CD4-positive, alpha-beta memory T cell (primary cell): ENCODE measurements at places on chromosomes 13 and 19. TPM values are rescaled to one million over a fixed set of nuclear protein-coding genes. Genes with fewer than 3 reads are reported as not detected.
A peak's percentile ranks its signal among the peaks of the same experiment; 100 is the strongest.

NFIX gene
- not detected for polyA plus RNA-seq

SHISA7 gene
- not detected for polyA plus RNA-seq

GRCh38 chr19:17824339-17824738, 3.0 kb upstream of the INSL3 start:
- DNase-seq = no peak

- DNase-seq = no peak
These were observed 407.8 kb downstream of the OLFM4 start for GRCh38 chr13:53436396-53436795.

GRCh38 chr13:66468656-66469055, 761.5 kb downstream of the PCDH9 start:
- DNase-seq = no peak

- DNase-seq = no peak
These were observed 239.4 kb downstream of the DCLK1 start for GRCh38 chr13:35891507-35892441.

DNA sequence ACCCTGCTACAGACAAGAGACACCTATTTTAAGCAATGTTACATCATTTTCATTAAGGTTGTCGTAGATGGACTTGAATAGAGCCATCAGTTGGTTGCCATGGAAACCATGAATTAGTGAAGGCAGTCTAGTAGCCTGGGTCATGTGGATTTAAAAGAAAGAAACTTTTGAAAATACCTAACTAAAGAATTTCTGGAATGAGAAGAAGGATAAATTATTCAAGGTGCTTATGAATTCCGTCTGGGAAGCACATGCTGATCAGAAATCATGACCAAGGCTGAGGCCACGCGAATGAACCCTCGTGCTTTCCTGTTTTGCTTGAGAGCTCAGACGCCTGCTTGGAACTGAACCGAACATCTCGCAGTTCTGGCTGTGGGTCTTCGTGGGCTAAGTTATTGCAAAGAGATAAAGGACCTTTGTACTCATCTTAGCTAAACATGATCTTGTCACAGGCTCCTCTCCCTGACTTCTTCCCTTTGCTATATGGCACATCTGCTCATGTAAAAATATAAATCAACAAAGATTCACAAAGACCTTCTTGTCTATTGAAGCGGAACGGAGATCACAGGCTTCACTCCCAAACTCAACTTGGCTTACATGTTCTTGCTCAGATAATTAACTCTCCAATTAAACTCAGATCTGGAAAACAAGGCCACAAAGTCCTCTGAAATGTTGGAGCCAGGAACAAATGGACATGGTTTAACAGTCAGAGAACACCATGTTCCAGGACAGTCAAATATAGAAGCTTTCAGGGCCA, 140.2 kb downstream of the NUFIP1 start:
- no peak for DNase-seq

WDR88 gene
- 0.11 TPM for polyA plus RNA-seq

DNA sequence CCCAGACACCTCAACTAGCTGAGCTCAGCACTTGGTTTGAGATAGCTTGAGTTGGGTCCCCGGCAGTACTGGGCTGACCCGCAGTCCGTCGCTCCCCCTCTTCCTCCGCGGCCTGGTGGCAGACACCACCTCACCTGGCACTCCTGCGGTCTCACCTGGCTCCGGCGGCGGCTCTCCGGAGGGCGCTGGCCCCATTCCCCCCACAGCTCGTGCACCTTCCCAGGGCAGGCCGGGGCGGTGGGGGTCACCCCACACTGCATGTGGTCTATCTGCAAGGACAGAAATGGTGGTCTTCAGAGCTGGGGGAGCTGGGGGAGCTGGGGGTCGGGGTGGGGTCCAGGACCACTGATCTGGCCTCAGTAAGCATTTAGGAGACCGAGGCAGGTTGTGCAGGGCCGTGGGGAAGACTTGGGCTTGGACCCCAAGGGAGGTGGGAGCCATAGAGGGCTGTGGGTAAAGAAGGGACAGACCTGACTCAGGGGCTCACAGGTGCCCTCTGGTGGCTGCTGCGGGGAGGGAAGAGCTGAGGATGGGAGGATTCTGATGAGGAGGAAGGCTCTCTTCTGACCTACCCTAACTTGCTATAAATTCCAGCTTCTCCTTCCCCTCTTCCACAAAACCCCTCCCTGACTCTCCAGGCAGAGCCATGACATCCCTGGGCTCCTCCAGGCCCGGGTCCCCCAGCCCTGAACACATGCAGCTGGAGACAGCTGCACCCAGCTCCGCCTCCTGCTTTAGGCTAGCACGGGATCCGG, 6.7 kb upstream of the PLIN4 start:
- peak; percentile 50 for DNase-seq

SYT3 gene
- polyA plus RNA-seq = not detected

NUFIP1 gene
- polyA plus RNA-seq = 3.8 TPM

- no peak for DNase-seq
These were observed 6.0 kb upstream of the EML2 start for GRCh38 chr19:45645068-45645630.

DNA sequence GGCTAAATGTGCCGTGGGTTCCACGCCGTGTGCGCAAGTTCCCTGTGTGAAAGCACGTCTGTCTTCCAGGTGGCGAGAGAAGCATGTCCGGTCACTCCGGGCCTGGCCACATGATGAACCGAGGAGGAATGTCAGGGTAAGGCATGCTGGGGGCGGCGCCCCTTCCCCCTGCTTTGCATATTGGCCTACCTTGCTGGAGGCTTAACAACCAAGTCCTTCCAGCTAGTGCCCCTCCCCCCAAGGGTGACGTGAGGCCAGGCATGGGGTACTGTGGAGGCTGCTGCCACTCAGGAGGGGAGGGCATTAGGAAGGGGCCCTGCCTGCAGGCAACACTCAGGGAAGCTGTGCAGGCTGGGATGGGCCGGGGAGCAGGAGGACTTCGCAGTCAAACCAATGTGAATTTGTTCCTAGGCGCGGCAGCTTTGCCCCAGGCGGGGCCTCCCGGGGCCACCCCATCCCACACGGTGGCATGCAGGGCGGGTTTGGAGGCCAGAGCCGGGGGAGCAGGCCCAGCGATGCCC, 12.5 kb downstream of the MICOS13 start:
- DNase-seq = no peak

DNA sequence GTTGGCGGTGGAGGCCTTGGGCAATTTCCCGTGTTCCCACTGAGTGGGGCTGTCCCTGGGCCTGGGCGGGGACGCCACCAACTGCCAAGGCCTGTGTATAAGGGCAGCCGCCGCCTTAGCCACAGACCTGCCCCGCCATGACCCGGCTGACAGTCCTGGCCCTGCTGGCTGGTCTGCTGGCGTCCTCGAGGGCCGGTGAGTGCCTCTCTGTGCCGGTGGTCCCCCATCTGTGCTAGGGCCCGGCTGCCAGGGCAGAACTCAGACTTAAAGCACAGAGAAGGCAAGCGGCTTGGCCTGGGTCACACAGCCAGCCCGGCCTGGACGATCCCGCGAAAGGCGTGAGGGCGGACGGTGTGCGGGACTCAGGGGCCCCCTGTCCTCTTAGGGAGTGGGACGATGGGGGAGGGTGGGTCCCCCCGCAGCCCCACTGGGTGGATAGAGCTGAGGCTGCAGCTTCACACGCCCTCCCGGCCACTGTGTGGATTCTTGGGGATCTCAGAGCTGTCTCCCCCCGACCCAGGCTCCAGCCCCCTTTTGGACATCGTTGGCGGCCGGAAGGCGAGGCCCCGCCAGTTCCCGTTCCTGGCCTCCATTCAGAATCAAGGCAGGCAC, at the start of gene AZU1:
TSS of gene AZU1 (plus strand) at position 128 of the 612 bp plus-strand sequence. CDS start at position 138, 10 bp downstream.
- no peak for DNase-seq

- no peak for DNase-seq
These were observed 13.2 kb downstream of the RASA3 start for GRCh38 chr13:114119196-114119595.

DNA sequence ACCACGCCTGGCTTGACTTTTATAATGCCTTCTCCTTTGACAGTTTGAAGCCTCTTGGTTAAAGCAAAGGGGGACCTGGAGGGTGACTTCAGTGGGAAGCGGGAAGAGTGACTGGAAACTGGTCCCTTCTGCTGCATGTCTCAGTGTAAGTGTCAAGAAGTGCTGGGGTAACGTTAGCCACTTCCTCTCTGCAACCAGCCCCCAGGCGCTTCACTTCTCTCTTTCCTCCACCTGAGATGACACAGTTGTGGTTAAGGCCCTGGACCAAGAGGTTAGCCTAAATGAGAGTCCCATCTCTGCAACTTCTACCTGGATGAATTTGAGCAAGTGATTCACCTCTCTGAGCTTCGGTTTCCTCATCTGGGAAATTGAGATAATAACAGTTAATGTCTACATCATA, 16.3 kb downstream of the LEUTX start:
- no peak for DNase-seq

GRCh38 chr19:42253245-42254088, 1.5 kb downstream of the ERF start:
- DNase-seq = peak; percentile 67

GRCh38 chr19:48683349-48683748, 10.5 kb upstream of the NTN5 start:
- DNase-seq = no peak

GRCh38 chr13:98372876-98373275, 195.8 kb upstream of the RNF113B start:
- no peak for DNase-seq

- no peak for DNase-seq
These were observed 109.7 kb downstream of the NUFIP1 start for GRCh38 chr13:44879452-44880058.

GRCh38 chr13:95129004-95129403, 172.2 kb downstream of the ABCC4 start:
- DNase-seq = no peak

PROZ gene
- polyA plus RNA-seq = not detected

GRCh38 chr13:90867336-90867683, 480.2 kb upstream of the MIR17HG start:
- no peak for DNase-seq

GRCh38 chr19:10712754-10713153, 5.1 kb upstream of the DNM2 start:
- no peak for DNase-seq

LILRA5 gene
- polyA plus RNA-seq = not detected

DNA sequence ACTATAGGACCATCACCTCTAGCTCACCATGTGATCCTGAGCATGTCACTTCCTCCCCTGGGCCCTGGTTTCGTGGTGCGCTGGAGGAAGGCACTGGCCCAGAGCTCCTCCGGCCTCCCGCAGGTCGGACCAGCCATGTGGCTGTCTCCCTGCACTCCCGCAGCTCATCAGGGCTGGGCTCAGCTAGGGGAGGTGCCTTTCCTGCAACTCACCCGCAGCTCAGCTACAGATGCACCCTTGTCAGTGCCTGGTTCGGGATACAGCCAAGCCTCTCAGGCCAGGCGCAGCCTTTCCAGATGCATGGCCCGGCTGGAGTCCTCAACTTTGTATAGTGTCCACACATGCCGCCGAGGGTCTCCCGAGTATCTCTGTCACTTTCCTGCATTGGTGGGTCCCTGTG, 138.2 kb upstream of the VSTM2B start:
- DNase-seq = no peak

DNA sequence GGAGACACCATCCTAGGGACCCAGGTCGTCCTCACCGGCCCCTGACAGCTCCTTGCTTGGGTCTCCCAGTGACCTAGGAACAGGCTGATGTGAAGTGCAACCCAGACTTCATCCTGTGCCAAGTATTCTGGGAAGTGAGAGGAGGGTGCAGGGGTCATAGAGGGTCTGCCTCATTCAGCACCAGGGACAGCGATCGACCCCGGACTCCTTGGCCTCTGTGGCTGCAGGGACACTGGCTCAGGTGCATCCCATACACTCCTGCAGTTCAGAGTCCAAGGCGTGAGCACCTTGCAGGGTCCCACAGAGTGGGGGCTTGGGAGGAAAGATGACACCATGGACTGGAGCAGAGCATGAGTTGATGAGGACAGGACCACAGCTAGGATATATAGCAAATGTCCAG, 10.0 kb upstream of the OR10H2 start:
- no peak for DNase-seq

QPCTL gene
- polyA plus RNA-seq = 1.5 TPM

FUT3 gene
- not detected for polyA plus RNA-seq

- DNase-seq = peak; percentile 60
These were observed 528 bp downstream of the ZNF8 start for GRCh38 chr19:58279042-58279924.

DNA sequence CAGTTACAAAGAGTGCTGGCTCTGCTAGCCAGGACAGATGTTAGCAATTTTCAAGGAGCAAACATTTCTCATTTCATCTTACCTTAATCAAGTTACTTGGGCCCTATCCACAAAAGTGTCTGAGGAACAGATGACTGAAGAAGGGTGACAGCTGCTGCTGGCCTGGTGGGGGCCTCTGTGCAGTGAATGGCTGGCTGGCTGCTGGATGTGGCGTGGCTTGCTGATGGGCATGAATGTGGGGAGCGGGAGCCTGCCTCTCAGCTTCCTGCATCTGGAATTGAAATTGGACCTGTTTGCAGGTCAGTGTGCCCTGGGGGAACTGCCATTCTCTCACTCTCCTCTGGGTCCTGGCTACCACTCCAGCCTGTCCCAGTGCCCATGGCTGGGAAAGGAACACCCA, 94.7 kb downstream of the RGCC start:
- no peak for DNase-seq
